Cardiac atrium fibroblast (primary cell): ENCODE measurements at places on chromosomes 5 and 9. TPM values are rescaled to one million over a fixed set of nuclear protein-coding genes. Genes with fewer than 3 reads are reported as not detected.

MYMK gene
- not detected in 2 replicates for total RNA-seq

KCNV2 gene
- total RNA-seq = not detected in 2 replicates

SLC44A1 gene
- 88.6 and 98.2 TPM in 2 replicates for total RNA-seq

UAP1L1 gene
- total RNA-seq = 8.5 and 10.7 TPM in 2 replicates

ZBED3 gene
- 0.36 and 0.65 TPM in 2 replicates for total RNA-seq

PCDHB13 gene
- total RNA-seq = 0.16 and 0.90 TPM in 2 replicates

WHRN gene
- 1.8 and 2.4 TPM in 2 replicates for total RNA-seq

CARD9 gene
- under 0.01 and 0.65 TPM in 2 replicates for total RNA-seq

JAKMIP2 gene
- under 0.01 TPM in 1 of 2 replicates, not detected in the other for total RNA-seq

GRIN1 gene
- total RNA-seq = not detected in 2 replicates

FOXD4 gene
- not detected in 2 replicates for total RNA-seq

PCDHGA3 gene
- total RNA-seq = 2.0 and 2.9 TPM in 2 replicates

ENTREP1 gene
- total RNA-seq = 0.81 TPM in 1 of 2 replicates, not detected in the other

FOXD4L4 gene
- total RNA-seq = 0.97 TPM in 1 of 2 replicates, not detected in the other

LCN1 gene
- total RNA-seq = not detected in 2 replicates

PTPDC1 gene
- total RNA-seq = 5.8 and 6.1 TPM in 2 replicates

ACER2 gene
- total RNA-seq = 10.9 and 11.9 TPM in 2 replicates

SAPCD2 gene
- total RNA-seq = 0.18 and 2.6 TPM in 2 replicates

ANKRD18B gene
- total RNA-seq = not detected in 2 replicates

INIP gene
- total RNA-seq = 11.4 and 15.1 TPM in 2 replicates

POU5F2 gene
- total RNA-seq = 0.16 and 0.18 TPM in 2 replicates
